ENCODE measurements at places on chromosomes 11 and 22.
A peak's percentile ranks its signal among the peaks of the same experiment; 100 is the strongest.

DNA sequence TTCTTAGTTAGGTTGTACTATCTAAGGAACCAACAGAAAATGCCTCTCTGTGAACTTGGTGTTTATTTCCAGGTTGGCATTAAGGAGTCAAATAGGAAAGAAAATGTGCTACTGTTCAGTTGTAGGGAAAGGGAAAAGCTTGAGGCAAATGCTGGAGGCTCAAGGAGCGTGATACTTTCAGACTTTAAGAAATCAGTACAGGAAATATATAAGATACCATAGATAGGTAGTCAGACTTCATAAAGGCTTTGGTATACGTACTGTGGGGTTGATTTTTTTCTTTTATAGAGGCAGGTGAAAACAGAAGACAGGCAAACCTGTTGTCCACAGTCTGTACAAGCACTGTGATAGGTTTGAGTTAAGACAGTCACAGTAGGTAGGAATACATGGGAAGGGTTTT lies 30.8 kb downstream of the EP300 start:
- no peak for DNase-seq

- no peak for DNase-seq
Observed at GRCh38 chr22:37681001-37681424, 5.1 kb upstream of the NOL12 start.

DNA sequence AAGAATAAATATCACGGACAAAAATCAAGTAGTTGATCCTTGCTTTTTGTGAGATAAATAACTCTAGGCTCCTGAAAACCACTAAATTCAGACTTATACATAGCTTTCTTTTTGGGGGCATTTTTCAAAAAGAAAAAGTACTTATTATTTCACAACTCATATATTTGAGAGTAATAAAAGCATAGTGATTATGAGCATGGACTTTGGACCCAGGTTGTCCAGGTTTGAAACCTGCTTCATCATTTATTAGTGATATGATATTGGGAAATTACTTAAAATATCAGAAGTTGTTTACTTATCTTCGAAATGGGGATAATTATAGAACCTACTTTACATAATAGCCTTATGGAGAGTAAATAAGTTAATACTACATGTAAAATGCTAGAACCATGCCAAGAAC lies 17.0 kb upstream of the LDHAL6A start:
- DNase-seq = no peak

DNA sequence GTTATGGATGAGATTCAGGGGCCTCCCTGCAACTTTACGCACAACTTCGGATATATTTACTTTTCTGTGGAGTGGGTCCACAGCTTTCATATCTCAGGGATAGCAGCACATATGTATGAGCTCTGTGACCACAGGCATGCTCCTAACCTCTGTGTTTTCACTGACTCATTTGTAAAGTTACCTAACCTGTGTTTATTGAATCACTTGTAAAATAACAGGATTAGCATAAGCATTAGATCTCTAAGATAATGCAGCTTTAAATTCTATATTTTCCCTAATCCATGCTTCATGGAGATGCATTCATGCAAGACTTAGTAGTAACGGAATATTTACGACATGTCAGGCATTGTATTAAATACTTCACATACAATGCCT lies 47.9 kb upstream of the DDI1 start:
- DNase-seq = peak; percentile 16

DNA sequence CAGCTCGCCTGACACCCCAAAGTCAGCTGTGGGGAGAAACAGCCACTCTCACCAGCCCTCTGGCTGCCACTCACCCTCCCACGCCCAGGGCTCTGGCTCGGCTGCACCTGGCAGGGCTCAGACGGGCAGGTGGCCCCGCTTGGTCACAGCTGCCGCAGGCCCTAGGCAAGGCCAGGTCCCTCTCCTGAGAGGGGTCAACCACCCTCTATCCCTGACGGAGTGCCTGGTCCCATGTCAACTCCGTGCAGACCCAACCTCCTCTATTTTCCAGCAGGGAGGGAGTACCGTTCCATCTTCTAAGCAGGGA lies 1.9 kb downstream of the MAP4K2 start:
- DNase-seq = no peak

DNA sequence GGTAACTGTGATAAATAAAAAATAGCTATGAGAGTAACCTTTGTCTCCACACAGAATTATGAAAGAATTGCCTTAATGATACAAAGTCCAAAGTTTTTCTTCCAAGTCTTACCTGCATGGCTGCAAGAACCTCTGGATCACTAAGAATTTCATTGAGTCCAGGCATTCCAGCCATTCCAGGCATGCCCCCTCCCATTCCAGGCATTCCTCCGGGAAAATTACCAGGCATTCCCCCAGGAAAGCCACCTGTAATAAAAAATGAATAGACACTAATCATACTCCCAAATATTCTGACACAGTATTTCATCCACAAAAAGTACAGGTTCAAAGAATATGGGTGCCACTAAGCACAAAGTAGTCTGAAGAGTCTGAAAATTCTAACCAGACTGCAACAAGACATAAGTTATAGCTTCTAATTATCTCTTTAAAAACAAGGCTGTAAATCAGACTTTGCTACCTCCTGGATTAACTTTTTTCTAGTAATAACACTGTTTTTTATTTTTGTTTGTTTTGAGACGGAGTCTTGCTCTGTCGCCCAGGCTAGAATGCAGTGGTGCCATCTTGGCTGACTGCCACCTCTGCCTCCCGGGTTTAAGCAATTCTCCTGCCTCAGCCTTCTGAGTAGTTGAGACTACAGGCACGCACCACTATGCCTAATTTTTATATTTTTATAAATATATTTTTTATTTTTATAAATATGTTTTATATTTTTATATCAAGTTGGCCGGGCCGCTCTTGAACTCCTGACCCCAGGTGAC lies 8.0 kb upstream of the SLC25A17 start:
- DNase-seq = no peak

- peak; percentile 83 for DNase-seq
Observed at GRCh38 chr11:75031771-75032549, 43.2 kb downstream of the NEU3 start.

DNA sequence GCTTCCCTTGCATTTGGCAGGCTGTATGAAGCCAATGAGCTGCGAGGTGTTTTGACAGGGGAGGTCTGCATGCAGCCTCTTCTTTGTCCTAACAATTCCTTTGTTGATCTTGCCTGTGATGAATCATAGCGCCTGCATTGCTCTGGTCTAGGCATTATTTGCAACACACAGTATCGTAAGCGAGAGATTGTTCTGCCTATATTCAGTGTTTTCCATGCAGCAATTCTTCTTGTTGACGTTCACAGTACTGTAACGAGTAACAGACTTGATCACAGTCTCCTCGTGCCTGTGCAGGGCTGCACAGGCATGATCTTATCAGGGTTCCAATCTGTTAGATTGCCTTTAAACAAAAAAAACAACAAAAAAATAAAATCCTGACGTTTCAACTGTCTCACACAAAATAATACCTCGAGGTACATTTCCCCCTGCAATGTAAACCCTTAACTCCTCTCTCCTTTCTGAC lies 13.9 kb upstream of the ADSL start:
- no peak for DNase-seq

- DNase-seq = peak; percentile 47
Observed at GRCh38 chr22:28899199-28899853, 16.0 kb downstream of the ZNRF3 start.

- no peak for DNase-seq
Observed at GRCh38 chr22:17706947-17707346, 67.3 kb downstream of the BID start.

- no peak for DNase-seq
Observed at GRCh38 chr11:85619499-85619898, 7.6 kb downstream of the DLG2 start.

- no peak for DNase-seq
Observed at GRCh38 chr11:76310832-76311595, 69.9 kb downstream of the THAP12 start.

GRCh38 chr11:43833657-43834073 lies 47.0 kb upstream of the ALKBH3 start:
- no peak for DNase-seq

GRCh38 chr11:15824060-15824459 lies 532.3 kb downstream of the SOX6 start:
- DNase-seq = no peak

DNA sequence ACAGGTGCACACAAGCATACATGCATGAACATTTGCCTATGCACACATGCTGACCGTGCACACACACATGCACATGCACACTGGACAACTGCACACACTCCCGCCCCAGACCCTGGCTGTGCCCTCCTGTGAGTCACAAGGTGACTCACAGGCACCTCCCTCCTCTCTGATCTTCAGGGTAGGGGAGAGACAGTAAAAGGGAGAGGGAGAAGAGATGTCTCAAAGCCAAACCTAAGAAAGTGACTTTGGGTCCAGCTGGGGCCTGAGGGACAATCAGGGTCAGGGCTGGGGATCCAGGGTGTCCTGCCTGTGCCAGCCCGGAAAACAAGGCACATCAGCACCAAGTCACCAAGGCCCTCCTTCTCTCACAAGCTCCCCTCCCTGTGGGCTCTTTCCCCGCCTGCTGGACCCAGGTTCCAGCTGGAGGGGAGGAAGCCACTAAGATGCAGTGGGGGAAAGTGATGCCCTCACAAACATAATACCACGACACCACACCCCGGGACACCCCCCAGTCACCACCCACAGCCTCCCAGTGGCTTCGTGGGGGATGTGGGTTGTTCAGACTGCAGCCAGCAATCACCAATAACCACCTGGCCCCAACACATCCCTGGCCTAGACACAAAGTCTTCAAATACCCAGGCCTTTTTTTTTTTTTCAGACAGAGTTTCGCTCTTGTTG lies 39.3 kb downstream of the PDGFB start:
- DNase-seq = peak; percentile 85

GRCh38 chr22:19052941-19053541 lies 69.2 kb downstream of the DGCR2 start:
- DNase-seq = no peak

- no peak for DNase-seq
Observed at GRCh38 chr11:21456186-21456585, 736.7 kb upstream of the ANO5 start.

DNA sequence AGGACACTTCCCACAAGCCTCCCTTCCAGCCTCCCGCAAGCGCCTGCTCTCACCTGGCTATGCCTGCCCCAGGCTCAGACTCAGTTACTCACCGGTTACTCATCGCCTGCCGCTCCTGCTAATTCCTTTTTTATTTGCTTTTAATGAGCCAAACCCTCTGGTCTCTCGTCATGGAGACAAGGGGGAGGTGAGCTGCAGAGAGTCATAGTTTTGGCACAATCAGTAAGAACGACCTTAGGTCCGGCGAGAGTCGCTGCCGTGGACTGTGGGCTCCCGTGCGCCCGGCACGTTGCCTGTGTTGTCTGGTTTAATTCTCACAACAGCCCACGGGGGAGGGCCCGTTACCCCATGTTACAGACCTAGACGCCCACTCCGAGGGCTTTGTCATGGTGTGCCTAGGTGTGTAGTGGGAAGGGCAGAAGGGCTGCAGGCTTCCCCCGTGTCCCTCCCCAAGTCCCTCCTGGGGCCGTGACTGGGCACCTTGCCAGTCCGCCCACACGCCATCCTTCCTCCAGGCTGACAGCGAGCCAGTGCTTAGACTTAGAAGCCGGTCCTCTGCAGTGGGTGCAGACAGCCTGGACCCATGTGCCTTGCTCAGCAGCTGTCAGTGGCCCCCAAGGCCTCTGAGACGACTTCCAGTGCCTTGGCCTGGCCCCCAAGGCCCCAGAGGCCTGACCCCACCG lies 42.2 kb downstream of the WNT7B start:
- peak; percentile 83 for DNase-seq

DNA sequence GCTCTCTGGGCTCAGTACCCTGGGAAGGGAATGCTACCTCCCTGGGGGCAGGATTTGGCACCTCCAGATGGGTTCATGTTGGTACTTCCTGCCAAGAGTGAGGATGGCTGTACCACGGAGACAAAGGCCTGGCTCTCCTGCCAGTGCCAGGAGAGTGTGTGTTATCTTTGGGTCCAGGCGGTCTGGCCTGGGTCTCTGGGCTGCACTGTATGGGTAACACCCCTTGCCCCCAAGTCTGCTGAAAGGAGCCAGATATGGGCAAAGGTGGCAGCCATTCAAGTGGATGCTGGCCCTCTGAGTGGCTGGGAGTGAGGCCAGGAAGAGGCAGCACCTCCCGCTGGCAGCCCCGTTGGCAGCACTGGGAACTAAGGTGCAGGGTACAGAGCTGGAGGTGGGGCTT lies 91.5 kb downstream of the NECTIN1 start:
- no peak for DNase-seq

DNA sequence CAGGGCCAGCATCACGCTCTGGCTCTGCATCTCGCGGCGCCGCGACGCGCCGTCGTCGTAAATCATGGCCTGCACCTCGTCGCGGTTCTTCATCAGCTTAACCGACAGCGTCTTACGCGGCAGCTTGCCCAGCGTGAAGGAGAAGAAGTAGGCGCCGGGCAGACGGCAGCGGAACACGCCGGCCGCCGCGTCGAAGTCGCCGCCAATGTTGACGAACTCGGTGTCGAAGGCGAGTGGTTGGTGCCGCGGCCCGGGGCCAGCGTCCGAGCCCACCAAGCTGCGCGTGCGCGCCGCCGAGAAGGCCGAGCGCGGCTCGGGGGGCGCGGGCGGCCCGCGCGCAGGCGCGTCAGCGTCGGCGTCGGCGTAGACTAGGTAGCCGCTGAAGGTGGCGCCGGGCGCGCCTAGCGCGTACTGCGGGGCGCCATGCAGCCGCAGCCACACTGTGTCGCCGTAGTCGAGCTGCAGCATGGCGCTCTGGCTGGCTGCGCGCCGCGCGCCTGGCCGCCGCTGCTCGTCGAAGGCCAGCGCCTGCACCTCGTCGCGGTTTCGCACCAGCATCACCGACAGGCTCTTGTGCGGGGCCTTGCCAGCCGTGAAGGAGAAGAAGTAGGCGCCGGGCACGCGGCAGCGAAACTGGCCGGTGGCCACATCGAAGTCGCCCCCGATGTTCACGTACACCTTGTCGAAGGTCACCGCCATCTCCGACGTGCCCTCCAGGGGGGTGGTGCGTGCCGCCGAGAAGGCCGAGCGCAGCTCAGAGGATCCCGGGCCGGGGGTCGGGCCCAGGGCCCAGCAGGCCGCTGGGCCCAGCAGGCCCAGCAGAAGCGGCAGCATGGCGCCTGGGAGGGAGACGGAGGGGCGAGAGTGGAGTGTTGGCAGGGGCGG lies 3.7 kb downstream of the FAM180B start:
- no peak for DNase-seq

- DNase-seq = no peak
Observed at GRCh38 chr22:44928711-44929358, 81.0 kb downstream of the PHF21B start.

GRCh38 chr22:46075764-46076531 lies 74.4 kb upstream of the PPARA start:
- no peak for DNase-seq

DNA sequence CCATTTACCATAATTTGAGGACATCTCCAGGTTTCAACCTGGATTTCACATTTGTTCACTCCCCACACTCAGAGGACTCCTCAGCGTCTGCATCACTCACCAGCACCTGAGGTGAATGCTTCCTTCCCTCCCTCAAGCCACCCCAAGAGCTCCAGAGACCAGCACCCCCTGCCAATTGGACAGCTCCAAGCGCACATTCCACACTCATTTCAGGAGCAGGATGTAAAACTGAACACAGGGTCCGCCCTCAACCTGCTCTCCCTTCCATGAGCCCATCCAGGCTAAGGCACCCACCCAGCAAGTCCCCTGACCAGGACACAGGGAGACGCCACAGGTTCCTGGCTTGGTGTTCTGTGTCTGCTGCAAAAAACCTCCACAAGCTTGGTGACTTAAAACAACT lies 3.9 kb downstream of the SCGB1D1 start:
- DNase-seq = no peak

Data from AG20443 (cell line).